ENCODE measurements at places on chromosomes 7 and 10. TPM values are rescaled to one million over a fixed set of nuclear protein-coding genes. Genes with fewer than 3 reads are reported as not detected.

GRCh38 chr7:12719981-12720865 lies 32.8 kb downstream of the ARL4A start:
- DNase-seq = peak; percentile 49

GRCh38 chr7:30171766-30172447 lies 37.1 kb downstream of the MTURN start:
- no peak for DNase-seq

- DNase-seq = no peak
Measured at GRCh38 chr7:156456503-156457115, 184.0 kb upstream of the RNF32 start.

- DNase-seq = peak; percentile 92
Measured at GRCh38 chr10:68153473-68154210, 44.4 kb downstream of the MYPN start.

Gene HOXA7
- 3.9 TPM for total RNA-seq

DNA sequence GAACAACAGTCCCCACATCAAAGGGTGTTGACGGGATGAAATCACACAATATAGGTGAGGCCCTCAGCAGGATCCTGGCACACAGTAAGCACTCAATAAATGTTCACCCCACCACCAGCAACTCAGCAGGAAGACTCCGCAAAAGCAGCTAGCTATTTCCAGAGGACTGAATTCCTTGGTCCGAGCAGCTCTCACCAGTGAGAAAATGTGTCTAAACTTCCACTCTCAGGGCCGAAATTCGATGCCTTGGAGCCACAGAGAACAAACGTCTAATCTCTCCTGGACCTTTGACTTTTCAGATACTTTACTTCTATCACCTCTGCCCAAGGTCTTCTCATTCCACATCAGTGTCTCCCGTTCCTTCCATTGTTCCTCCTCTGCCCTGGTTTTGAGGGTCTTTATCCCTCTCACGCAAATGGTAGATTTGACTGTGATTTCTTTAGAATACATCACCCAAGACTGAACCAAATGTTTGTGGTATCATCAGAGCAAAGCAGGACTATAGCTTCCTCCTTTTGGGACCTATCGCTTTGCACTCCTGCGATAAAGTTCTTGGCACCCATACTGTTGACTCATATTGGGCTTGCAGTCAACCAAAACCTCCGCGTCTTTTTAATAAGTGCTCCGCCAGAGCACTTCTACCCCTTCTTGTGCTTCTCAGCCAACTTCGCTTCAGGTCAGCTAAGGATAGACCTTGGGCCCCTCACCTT lies 903 bp upstream of the NT5C2 start:
- peak; percentile 40 for DNase-seq

Gene SLC39A12
- total RNA-seq = 0.04 TPM

- no peak for DNase-seq
Measured at GRCh38 chr7:138352570-138353461, 107.2 kb upstream of the TRIM24 start.

DNA sequence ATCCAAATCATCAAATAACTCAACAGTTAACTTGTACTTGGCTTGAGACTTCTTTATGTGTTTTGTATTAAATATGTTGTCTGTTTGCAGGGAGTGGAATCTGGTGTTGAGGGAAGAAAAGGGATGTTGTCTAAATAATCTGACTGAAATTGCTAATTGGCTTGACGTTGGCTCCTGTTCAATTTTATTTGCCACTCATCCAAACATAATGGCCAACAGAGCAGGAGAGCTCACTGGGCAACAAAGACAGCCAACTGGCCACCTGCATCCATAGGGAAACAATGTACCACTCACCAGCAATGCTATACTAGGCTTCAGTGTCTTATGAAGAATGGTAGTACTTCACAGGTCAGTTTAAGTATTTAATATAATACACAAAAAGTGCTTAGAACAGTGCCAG lies 80.5 kb downstream of the FAM13C start:
- no peak for DNase-seq

Gene FAM180A
- 0.62 TPM for total RNA-seq

- no peak for DNase-seq
Measured at GRCh38 chr7:69036301-69036700, 562.0 kb upstream of the AUTS2 start.

Gene PILRA
- 1.3 TPM for total RNA-seq

Gene GPR146
- 2.7 TPM for total RNA-seq

GRCh38 chr10:99612167-99612831 lies 7.9 kb downstream of the SLC25A28 start:
- DNase-seq = peak; percentile 58

Gene PRR15
- 0.04 TPM for total RNA-seq

Gene SPAG6
- total RNA-seq = 4.6 TPM

DNA sequence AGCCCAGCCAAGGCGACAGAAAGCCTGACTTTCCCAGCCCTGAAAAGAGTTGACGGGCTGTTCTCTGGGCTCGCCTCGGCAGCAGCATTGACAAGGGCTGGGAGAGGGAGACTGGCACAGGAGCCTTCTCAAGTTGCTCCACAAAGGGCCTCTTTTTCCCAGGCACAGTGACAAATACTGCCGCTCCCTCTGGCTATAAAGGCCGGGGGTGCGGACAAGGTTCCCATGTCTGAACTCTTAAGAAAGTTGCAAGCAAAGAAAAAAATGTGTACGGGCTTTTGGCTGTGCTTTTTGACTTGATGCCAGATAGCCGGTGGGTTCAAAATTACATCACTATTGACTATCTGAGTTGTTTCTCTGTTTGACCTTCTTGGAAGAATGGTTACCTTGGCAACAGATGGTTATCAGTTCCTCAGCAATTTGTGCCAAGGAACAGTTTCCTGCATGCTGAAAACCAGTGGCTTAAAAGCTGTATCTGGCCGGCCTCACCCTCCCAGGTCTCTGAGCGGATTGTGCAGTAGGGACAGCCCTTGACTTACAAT lies 115.9 kb upstream of the EEPD1 start:
- DNase-seq = peak; percentile 90

DNA sequence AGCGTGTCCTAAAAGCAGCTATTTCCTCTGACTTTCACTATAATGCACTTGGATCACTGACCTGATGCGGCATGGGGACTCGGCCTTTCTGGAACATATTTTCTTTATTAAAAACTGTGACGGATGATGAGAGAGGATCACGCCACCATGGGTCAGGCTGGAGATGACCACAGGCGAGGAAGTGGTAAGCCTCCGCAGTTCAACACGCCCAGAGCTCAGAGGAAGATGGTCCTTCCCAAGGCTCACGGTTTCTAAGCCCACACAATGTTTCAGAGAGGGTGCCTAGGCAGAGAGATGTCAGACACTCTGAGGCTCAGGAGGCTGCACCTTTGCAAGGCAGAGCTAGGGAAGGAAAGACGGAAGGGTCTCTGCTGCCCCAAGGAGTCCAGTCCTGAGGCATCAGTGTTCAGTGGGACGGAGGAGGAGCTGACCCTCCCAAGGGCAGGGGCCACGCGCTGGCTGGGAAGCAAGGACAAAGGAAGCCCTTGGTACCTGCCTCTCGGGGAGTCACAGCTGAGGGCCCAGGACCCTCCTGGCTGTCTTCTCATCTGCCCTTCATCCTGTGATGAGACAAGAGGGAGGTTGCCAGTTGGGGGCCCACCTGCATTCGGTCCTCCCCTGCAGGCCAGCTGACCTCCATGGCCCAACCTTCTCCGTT lies 9.5 kb downstream of the CHST15 start:
- DNase-seq = no peak

Gene AP1S1
- total RNA-seq = 21.1 TPM

DNA sequence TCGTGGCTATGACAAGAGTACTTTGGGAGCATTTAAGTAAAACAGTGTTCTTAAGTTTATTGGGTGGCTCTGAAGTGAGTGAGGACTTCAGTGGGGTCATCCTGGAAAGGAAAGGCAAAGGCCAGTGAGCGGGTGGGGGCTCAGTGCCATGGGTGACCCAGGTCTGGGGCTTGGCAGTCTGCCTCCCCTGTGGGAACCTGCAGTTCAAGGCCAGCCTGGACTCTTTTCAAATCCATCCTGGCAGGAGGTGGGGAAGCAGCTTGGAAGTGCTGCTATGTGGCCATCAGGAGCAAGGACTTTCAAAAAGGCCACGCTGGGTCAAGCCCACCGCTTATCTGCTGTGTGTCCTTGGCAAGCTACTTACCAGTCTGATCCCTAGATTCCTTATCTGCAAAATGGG lies 148.9 kb upstream of the NPS start:
- no peak for DNase-seq

DNA sequence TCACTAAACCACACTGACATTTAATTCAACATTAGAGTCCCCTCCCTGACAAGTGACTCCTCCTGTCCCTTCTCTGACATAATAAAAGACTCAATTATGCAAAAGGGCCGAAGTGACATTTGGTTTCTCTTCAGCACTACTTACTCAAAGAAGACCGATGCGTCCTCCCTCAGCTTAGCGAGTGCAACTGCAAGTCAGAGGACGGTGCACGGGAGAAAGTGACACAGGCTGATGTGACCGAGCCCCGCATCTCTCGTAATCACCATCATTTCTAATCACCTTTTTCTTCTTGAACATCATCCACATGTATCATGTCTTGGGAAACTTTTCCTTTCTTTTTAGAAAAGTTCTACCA lies 155.7 kb downstream of the TCERG1L start:
- no peak for DNase-seq

GRCh38 chr10:118101501-118101900 lies 54.8 kb upstream of the RAB11FIP2 start:
- DNase-seq = no peak

GRCh38 chr7:36283181-36283580 lies 106.5 kb upstream of the ANLN start:
- no peak for DNase-seq

Gene IFRD1
- 27.0 TPM for total RNA-seq

Gene PCLO
- total RNA-seq = 0.27 TPM

Gene FOXI2
- 0.09 TPM for total RNA-seq
